ENCODE measurements at places on chromosomes 1 and 21. TPM values are rescaled to one million over a fixed set of nuclear protein-coding genes. Genes with fewer than 3 reads are reported as not detected.

DNA sequence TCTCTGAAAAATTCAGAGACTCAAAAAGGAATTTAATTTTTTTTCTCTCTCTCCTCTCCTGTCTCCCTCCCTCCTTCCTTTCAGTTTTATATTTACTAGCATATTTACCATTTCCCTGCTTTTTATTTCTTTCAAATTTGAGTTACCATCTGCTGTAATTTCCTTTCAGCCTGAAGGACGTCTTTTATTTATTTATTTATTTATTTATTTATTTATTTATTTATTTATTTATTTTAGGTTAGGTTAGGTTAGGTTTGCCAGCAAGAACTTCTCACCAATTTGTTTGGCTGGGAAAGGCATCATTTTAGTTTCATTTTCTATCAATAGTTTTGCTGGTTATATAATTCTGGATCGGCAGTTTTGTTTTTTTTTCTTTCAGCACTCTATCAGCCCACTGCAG is 231.7 kb upstream of the ZRANB2 start:
- H3K36me3 ChIP-seq = no peaks in the 10 kb centered on the region
- DNase-seq = no peak
- H3K4me3 ChIP-seq = no peak overlapping the region
- no peaks in the 10 kb centered on the region for H3K4me1 ChIP-seq
- no peak overlapping the region for H3K27ac ChIP-seq

DNA sequence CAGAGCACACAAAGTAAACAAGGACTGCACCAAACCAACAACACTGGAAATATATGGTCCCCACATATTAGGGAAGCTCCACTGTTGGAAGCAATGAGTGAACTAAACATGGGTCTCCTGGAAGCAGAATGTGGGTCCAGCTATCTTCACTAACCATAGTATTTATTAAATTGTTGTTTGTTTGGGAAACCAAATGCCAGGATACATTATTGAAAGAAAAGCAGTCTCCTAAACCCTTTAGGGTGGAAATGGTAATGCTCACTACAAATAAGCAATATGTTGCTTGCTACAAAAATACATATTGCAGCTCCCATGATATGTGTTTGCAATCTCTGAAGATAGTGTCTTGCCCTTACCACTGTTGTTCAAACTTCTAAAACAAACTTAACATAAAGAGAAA is 2.2 kb downstream of the NEGR1 start:
- no peaks in the 10 kb centered on the region for H3K27me3 ChIP-seq
- H3K4me3 ChIP-seq = no peak overlapping the region
- no peak overlapping the region for H3K27ac ChIP-seq
- no peak for DNase-seq
- H3K4me1 ChIP-seq = peaks cover 14% of the 10 kb centered on the region
- H3K36me3 ChIP-seq = no peaks in the 10 kb centered on the region

- H3K27ac ChIP-seq = no peak overlapping the region
- H3K36me3 ChIP-seq = no peaks in the 10 kb centered on the region
- no peak overlapping the region for H3K4me3 ChIP-seq
- H3K27me3 ChIP-seq = no peaks in the 10 kb centered on the region
Observed at GRCh38 chr1:67110352-67110751, 24.4 kb downstream of the C1orf141 start.

NUP210L gene
- not detected for total RNA-seq

DNA sequence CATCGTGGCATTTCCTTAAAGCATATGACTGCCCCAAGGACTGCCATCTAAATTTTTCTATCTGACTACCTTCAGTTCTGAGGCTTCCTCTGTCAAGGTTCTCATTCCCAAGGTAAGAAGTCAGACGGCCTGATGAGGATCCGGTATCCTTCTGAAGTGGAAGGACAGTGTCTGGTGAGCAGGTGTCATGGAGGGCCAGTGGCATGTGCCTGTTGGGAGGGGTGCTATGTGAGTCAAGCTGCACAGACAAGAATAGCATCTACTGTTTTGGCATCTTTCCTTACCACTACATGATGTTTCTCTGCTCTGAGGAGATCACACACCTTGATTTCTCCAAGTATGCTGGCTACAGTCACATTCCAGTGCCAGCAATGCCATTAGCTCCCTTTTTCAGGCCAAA is 99.6 kb upstream of the RGS1 start:
- DNase-seq = no peak
- H3K27me3 ChIP-seq = no peaks in the 10 kb centered on the region
- H3K36me3 ChIP-seq = no peaks in the 10 kb centered on the region
- H3K4me3 ChIP-seq = no peak overlapping the region

GRCh38 chr1:241355311-241356010 is 1.5 kb downstream of the RGS7 start:
- peaks cover 13% of the 10 kb centered on the region for H3K36me3 ChIP-seq
- peaks cover 14% of the 10 kb centered on the region for H3K27me3 ChIP-seq
- no peaks in the 10 kb centered on the region for H3K4me1 ChIP-seq
- no peak for DNase-seq

LAMB3 gene
- 331 TPM for total RNA-seq

- no peaks in the 10 kb centered on the region for H3K36me3 ChIP-seq
- DNase-seq = no peak
- no peaks in the 10 kb centered on the region for H3K27me3 ChIP-seq
- no peaks in the 10 kb centered on the region for H3K4me1 ChIP-seq
Observed at GRCh38 chr21:33751120-33751519, 108.8 kb downstream of the ITSN1 start.

ANKRD34A gene
- total RNA-seq = 0.27 TPM

SH2D1B gene
- not detected for total RNA-seq

- peaks cover 9% of the 10 kb centered on the region for H3K4me1 ChIP-seq
- DNase-seq = no peak
- no peaks in the 10 kb centered on the region for H3K36me3 ChIP-seq
Observed at GRCh38 chr1:179237222-179237621, 7.7 kb upstream of the ABL2 start.

DNA sequence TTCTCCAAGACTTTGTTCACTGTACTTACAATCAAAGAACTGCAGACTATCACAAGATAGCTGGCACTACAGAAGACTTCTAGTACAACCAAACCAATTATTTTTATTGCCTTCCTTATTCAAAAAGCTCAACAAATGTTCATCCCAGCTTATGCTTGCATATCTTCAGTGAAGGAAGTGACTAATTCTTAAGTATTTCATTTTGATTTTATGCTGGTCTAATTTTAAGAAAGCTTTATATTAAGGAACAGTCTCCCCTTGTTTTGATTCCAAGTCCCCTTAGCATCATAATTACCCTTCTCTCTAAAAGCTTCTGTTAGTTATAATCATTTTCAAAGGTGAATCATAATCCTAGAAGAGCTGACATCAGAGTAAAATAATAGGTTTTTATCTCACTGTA is 132.9 kb downstream of the LRRIQ3 start:
- no peak for DNase-seq
- H3K36me3 ChIP-seq = no peaks in the 10 kb centered on the region
- no peak overlapping the region for H3K4me3 ChIP-seq
- H3K27me3 ChIP-seq = no peaks in the 10 kb centered on the region

CD1E gene
- not detected for total RNA-seq

GRCh38 chr1:30120245-30121000 is 603.0 kb downstream of the MATN1 start:
- H3K4me3 ChIP-seq = no peak overlapping the region
- H3K36me3 ChIP-seq = no peaks in the 10 kb centered on the region
- H3K27ac ChIP-seq = no peak overlapping the region
- DNase-seq = no peak
- H3K4me1 ChIP-seq = no peaks in the 10 kb centered on the region

FCGR3B gene
- not detected for total RNA-seq

DNA sequence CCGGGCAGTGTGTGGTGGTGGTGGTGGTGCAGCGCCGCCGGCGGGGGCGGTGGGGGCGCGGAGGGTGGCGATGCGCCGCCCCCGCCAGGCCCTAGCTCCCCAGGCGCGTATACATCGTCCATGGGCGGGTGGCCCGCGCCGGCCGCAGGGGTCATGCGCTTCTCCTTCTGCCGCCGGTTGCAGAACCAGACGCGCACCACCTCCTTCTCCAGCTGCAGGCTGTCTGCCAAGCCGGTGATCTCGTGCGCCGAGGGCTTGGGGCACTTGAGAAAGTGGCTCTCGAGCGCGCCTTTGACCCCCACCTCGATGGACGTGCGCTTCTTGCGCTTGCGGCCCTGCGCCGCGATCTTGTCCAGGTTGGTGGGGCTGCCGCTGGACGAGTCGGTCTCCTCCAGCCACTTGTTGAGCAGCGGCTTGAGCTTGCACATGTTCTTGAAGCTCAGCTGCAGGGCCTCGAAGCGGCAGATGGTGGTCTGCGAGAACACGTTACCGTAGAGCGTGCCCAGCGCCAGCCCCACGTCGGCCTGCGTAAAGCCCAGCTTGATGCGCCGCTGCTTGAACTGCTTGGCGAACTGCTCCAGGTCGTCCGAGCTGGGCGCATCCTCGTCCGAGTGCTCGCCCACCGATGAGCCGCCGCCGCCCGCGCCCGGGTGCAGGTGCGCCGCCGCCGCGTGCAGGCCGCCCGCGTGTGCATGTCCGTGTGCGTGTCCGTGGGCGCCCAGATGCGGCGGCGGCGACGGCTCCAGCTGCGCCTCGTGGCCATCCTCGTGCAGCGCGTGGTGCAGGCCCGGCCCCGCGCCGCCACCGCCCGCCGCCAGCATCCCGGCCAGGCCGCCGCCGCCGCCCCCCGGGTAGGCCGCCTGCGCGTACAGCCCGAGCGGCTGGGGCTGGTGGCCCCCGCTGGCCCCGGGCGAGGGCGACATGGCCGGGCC is 926 bp downstream of the POU3F1 start:
- no peak for DNase-seq
- H3K27me3 ChIP-seq = peaks cover 79% of the 10 kb centered on the region
- H3K4me1 ChIP-seq = no peaks in the 10 kb centered on the region
- H3K36me3 ChIP-seq = peaks cover 7% of the 10 kb centered on the region

DNA sequence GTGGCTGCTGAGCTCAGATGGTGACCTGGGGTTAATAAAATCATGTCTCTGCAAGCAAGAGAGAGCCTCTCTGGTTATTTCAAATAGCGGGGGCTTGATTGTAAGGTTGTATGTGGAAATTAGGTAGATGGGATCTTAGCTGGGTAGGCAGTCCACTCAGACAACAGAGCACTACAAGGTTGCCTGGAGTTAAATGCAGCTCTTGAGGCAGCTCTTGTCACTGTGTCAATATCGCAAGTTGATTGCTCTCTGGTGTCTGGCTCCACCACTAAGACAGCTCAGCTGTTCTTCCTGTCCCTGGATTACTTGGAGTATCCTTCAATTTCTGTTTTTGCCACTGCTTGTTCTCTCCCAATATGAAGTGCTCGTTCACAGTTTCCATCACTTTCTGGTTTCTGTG is 93.8 kb downstream of the C21orf91 start:
- no peaks in the 10 kb centered on the region for H3K36me3 ChIP-seq
- H3K4me1 ChIP-seq = no peaks in the 10 kb centered on the region
- no peak overlapping the region for H3K4me3 ChIP-seq

GRCh38 chr21:38367646-38368045 is 110.9 kb downstream of the KCNJ15 start:
- no peaks in the 10 kb centered on the region for H3K4me1 ChIP-seq
- H3K4me3 ChIP-seq = no peak overlapping the region
- no peak for DNase-seq
- H3K36me3 ChIP-seq = no peaks in the 10 kb centered on the region
- H3K27me3 ChIP-seq = peaks cover 13% of the 10 kb centered on the region
- no peak overlapping the region for H3K27ac ChIP-seq

GRCh38 chr1:9728451-9729295 is 77.1 kb downstream of the PIK3CD start:
- no peaks in the 10 kb centered on the region for H3K4me1 ChIP-seq
- H3K36me3 ChIP-seq = peaks cover 17% of the 10 kb centered on the region
- H3K27ac ChIP-seq = no peak overlapping the region
- H3K27me3 ChIP-seq = no peaks in the 10 kb centered on the region
- DNase-seq = no peak

HSPA6 gene
- 1.9 TPM for total RNA-seq

DNA sequence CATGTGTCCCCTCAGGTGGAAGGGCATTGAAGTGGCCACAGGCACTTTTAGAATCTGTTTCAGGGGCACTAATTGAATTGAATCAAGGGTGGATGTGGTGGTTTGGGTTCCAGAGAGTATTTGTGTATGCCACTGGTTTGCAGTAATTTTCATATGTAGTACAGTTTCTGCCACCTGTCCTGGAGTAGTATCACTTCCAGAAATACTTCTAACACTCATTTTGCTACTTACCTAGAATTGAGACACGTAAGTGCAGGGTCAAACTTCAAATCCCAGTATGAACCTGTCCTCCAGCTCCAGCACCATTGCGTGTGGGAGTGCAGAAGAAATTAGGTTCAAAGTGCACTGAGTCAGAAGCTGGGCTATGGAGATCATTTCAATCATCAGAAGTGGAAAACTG is 26.8 kb downstream of the RSPH1 start:
- peaks cover 13% of the 10 kb centered on the region for H3K36me3 ChIP-seq
- peaks cover 62% of the 10 kb centered on the region for H3K4me1 ChIP-seq
- H3K27ac ChIP-seq = peak overlapping the region; percentile 13

DNA sequence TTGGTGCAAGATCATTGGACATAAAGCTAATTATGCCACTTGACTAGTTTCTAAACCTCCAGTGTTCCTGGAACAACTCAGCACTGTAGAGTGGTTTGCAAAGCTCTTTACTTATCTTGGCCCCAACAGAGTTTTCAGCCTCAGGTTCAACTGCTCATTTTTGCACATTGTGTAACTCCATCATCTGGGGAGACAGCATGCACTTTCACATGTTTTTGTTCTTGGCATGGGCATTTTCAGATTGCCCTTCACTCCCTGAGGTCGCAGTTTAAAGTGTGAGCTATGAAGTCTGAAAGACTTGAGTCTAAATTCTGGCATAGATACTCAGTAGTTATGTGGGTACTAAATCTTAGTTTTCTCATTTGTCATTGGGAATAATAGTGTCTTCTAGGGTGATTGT is 5.1 kb downstream of the USP16 start:
- peaks cover 9% of the 10 kb centered on the region for H3K4me1 ChIP-seq
- H3K4me3 ChIP-seq = no peak overlapping the region
- peaks cover 25% of the 10 kb centered on the region for H3K36me3 ChIP-seq

DNA sequence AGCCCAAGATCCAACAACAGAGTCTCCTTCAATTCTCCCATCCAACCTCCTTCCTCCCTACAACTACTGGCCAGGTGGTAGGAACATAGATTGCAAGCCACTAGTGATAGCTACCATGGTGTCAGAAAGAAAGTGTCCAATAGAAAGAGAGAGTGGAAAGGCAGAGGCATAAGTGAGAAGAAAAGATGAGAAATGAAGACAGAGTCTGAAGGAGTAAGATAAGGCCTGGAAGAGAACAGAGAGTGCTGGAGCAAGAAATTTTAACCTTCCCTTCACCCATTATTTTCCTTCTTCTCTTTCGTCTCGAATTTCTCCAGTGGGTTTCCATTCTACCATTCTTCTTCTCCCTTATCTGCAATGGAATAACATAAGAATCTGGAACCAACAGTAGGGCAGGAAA is 57.9 kb downstream of the CDC42BPA start:
- H3K27ac ChIP-seq = no peak overlapping the region
- no peak overlapping the region for H3K4me3 ChIP-seq
- no peaks in the 10 kb centered on the region for H3K36me3 ChIP-seq
- no peak for DNase-seq

DNA sequence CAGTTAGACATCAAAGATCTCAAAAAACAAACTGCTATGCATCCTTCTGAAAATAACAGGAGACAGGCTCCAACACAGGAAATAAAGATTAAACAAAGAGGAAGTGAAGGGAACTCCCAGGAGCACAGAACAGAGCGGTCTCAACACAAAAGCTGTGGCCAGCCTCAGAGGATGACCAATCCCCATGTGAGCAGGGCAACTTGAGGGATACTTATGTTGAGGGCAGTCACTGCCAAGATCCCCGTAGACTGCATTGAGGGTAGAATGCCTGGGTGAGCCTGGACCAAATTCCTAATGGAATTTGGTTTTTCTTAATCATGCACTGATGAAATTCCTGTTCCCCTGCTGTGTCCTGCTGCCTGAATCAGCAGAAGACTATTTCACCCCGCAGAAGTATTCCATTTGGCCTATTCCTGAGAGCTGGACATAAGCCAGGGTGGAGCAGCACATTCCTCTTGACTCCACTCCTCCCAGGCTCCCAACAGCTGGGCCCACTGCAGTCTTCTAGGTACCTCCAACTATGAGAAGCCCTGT is 49.0 kb downstream of the JAK1 start:
- peaks cover 13% of the 10 kb centered on the region for H3K36me3 ChIP-seq
- no peak for DNase-seq
- H3K4me1 ChIP-seq = peaks cover 86% of the 10 kb centered on the region
